Gastrocnemius medialis (tissue), 4 donors: ENCODE measurements at places on chromosomes 1 and 21. TPM values are rescaled to one million over a fixed set of nuclear protein-coding genes. Genes with fewer than 3 reads are reported as not detected.
A peak's percentile ranks its signal among the peaks of the same experiment; 100 is the strongest.

- H3K4me1 ChIP-seq: no peaks in the 10 kb centered on the region
- H3K27me3 ChIP-seq: no peaks in the 10 kb centered on the region
- no peak overlapping the region for H3K27ac ChIP-seq
- no peak for DNase-seq
- H3K36me3 ChIP-seq: no peaks in the 10 kb centered on the region
Observed at GRCh38 chr1:233912447-233912846, 8.0 kb downstream of the SLC35F3 start.

TAS1R1 gene
- not detected for total RNA-seq

DNA sequence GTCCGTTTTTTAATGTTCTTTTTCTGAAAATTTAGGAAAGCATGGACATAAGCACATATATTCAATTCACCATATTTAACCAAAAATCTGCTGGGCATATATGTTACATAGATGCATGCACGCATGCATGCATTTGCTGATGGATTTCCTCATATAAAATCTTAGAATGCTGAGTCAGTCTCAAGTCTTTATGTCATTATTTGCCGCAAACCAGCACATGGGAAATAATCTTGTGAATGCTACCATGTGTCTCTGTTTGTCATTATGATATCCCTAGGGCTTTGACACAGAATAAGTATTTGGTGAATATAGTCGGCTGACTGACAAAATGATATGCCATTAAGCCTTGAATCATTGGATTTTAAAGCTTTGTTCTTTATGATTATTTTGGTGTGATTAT lies 776.5 kb downstream of the KCNT2 start:
- no peak overlapping the region for H3K4me3 ChIP-seq
- no peaks in the 10 kb centered on the region for H3K36me3 ChIP-seq
- no peak for DNase-seq
- no peaks in the 10 kb centered on the region for H3K27me3 ChIP-seq
- H3K27ac ChIP-seq: no peak overlapping the region

NHLH1 gene
- total RNA-seq: 0.46 TPM

FAM72A gene
- 0.85 TPM for total RNA-seq

GRCh38 chr1:76503100-76503499 lies 364.2 kb upstream of the ST6GALNAC5 start:
- DNase-seq: no peak
- H3K36me3 ChIP-seq: no peaks in the 10 kb centered on the region
- H3K27me3 ChIP-seq: no peaks in the 10 kb centered on the region
- no peak overlapping the region for H3K4me3 ChIP-seq

DNA sequence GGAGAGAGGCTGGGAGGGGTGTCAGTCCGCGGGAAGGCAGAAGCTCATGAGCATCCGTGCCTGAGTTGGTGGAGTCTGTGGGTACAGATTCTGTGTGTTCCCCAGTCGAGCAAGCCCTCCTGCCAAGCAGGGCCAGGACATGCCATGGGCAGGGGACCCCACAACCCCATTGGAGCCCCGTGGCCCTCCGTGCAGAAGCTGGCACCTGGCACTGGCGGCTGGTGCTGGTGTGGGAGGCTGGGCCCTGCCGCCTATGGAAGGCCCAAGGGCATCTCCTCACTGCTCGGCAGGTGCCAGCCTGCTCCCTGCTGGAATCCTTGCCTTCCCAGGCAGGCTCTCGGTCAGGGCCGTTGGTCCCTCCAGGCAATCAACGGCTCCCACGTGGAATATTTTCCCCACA lies 73.7 kb downstream of the UBE2T start:
- no peaks in the 10 kb centered on the region for H3K36me3 ChIP-seq
- no peak overlapping the region for H3K4me3 ChIP-seq
- H3K27ac ChIP-seq: no peak overlapping the region
- no peaks in the 10 kb centered on the region for H3K4me1 ChIP-seq

FAM72C gene
- not detected for total RNA-seq

GRCh38 chr1:184840596-184840995 lies 85.9 kb upstream of the EDEM3 start:
- peaks cover 38% of the 10 kb centered on the region for H3K4me1 ChIP-seq
- no peaks in the 10 kb centered on the region for H3K27me3 ChIP-seq
- H3K4me3 ChIP-seq: no peak overlapping the region
- no peak overlapping the region for H3K27ac ChIP-seq

DNA sequence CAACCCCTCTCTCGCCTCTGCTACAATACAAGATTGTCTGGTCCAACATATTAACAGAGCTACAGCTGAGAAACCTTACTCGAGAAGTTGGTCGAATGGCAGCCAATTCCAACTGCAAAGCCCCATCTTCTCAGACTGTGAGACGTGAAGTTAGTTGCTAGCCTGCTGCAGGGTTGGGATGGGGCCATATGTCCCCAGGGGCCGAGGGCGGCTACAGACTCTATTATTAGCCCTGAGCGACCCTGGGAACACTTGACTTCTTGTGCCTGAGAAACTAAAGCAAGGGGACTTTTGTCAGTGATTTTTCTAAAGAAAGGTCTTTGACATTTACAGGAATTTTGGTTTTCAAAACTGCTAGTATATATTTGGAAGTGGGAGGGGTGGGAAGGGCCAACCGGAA lies 13.7 kb downstream of the NCF2 start:
- DNase-seq: no peak
- no peaks in the 10 kb centered on the region for H3K4me1 ChIP-seq
- no peaks in the 10 kb centered on the region for H3K36me3 ChIP-seq
- H3K4me3 ChIP-seq: no peak overlapping the region
- H3K27ac ChIP-seq: peak overlapping the region; percentile 49

LMNA gene
- 143 TPM for total RNA-seq

KCNJ10 gene
- total RNA-seq: not detected

ELOVL1 gene
- 20.0 TPM for total RNA-seq

TMEM82 gene
- not detected for total RNA-seq

RGS13 gene
- total RNA-seq: not detected

DNA sequence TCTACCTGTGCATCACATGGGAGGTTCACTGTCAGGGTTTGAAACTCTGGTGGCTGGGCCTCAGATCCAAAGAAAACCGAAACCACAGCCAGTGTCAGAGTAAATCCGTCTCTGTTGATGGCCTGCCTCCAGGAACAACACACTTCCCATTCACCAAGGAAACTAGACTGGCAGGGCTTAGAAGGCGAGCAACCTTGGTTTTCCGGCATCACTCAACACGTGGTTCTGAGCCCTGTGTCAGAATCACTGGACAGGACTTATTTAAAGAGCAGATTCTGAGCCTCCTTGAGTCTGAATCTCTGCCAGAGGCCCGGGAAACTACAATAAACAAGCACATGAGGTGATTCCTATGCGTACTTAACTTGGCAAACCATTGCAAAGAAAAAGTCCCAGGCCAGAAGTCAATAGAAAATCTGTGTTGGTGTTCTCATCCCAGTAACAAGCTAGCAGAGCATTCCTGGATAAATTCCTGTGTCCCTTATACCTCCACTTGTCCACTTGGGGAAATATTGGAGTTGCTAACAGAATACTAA lies 70.0 kb downstream of the KCTD3 start:
- H3K27ac ChIP-seq: peak overlapping the region; percentile 52
- no peak for DNase-seq
- no peak overlapping the region for H3K4me3 ChIP-seq
- no peaks in the 10 kb centered on the region for H3K36me3 ChIP-seq

PLA2G4A gene
- 0.95 TPM for total RNA-seq

RPE65 gene
- not detected for total RNA-seq

TCHHL1 gene
- total RNA-seq: not detected

SPATC1L gene
- 2.1 TPM for total RNA-seq

GRCh38 chr1:189084811-189085210 lies 1392.9 kb downstream of the BRINP3 start:
- H3K27ac ChIP-seq: no peak overlapping the region
- H3K27me3 ChIP-seq: no peaks in the 10 kb centered on the region
- H3K4me1 ChIP-seq: no peaks in the 10 kb centered on the region
- no peaks in the 10 kb centered on the region for H3K36me3 ChIP-seq
- DNase-seq: no peak

GRCh38 chr1:11194407-11195176 lies 5.4 kb downstream of the ANGPTL7 start:
- H3K27me3 ChIP-seq: no peaks in the 10 kb centered on the region
- H3K27ac ChIP-seq: no peak overlapping the region
- H3K4me3 ChIP-seq: no peak overlapping the region

GRCh38 chr1:226938903-226939437 lies 1.1 kb upstream of the COQ8A start:
- H3K36me3 ChIP-seq: no peaks in the 10 kb centered on the region
- DNase-seq: no peak
- H3K4me3 ChIP-seq: peak overlapping the region; percentile 95
- H3K27ac ChIP-seq: peak overlapping the region; percentile 99
- H3K27me3 ChIP-seq: no peaks in the 10 kb centered on the region
- H3K4me1 ChIP-seq: peaks cover 35% of the 10 kb centered on the region

KMO gene
- total RNA-seq: not detected

- H3K4me3 ChIP-seq: no peak overlapping the region
- peaks cover 4% of the 10 kb centered on the region for H3K27me3 ChIP-seq
- H3K36me3 ChIP-seq: no peaks in the 10 kb centered on the region
- H3K4me1 ChIP-seq: no peaks in the 10 kb centered on the region
- DNase-seq: no peak
Observed at GRCh38 chr1:231214918-231215680, 25.9 kb upstream of the GNPAT start.

- peaks cover 22% of the 10 kb centered on the region for H3K4me1 ChIP-seq
- no peaks in the 10 kb centered on the region for H3K27me3 ChIP-seq
- no peaks in the 10 kb centered on the region for H3K36me3 ChIP-seq
- no peak overlapping the region for H3K4me3 ChIP-seq
- peak overlapping the region; percentile 59 for H3K27ac ChIP-seq
Observed at GRCh38 chr1:221886743-221887414, 145.0 kb upstream of the DUSP10 start.

HSF2BP gene
- not detected for total RNA-seq

ANKRD45 gene
- not detected for total RNA-seq

GRCh38 chr1:219312967-219313366 lies 139.3 kb downstream of the LYPLAL1 start:
- H3K27me3 ChIP-seq: no peaks in the 10 kb centered on the region
- H3K4me1 ChIP-seq: no peaks in the 10 kb centered on the region
- DNase-seq: no peak
- H3K36me3 ChIP-seq: no peaks in the 10 kb centered on the region
- no peak overlapping the region for H3K27ac ChIP-seq
- H3K4me3 ChIP-seq: no peak overlapping the region

- H3K36me3 ChIP-seq: no peaks in the 10 kb centered on the region
- DNase-seq: no peak
- no peaks in the 10 kb centered on the region for H3K4me1 ChIP-seq
Observed at GRCh38 chr1:226512076-226512728, 36.4 kb upstream of the STUM start.

DNA sequence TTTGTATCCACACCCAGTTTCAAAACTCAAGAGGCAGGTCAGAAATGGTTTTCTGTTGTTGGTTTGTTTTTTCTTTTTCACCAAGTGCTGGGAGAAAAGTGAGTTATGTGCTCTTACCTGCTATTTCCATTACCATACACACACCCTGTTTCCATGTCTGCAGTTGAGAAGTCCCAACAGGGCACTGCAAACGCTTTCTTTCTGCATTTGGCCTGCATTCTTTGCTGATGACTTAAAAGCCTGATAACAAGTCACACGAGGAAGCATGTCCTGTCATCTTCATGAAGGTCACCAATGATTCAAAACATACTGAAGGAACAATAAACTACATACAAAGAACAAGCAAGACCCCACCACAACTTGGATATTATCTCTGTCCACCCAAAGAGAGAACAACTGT lies 24.8 kb upstream of the KCNE1 start:
- no peaks in the 10 kb centered on the region for H3K27me3 ChIP-seq
- H3K27ac ChIP-seq: no peak overlapping the region
- no peaks in the 10 kb centered on the region for H3K4me1 ChIP-seq
- no peak for DNase-seq

- no peaks in the 10 kb centered on the region for H3K27me3 ChIP-seq
- no peak for DNase-seq
- no peaks in the 10 kb centered on the region for H3K4me1 ChIP-seq
- no peak overlapping the region for H3K4me3 ChIP-seq
- no peak overlapping the region for H3K27ac ChIP-seq
Observed at GRCh38 chr1:168146626-168147025, 9.9 kb upstream of the GPR161 start.

HES2 gene
- not detected for total RNA-seq

DNA sequence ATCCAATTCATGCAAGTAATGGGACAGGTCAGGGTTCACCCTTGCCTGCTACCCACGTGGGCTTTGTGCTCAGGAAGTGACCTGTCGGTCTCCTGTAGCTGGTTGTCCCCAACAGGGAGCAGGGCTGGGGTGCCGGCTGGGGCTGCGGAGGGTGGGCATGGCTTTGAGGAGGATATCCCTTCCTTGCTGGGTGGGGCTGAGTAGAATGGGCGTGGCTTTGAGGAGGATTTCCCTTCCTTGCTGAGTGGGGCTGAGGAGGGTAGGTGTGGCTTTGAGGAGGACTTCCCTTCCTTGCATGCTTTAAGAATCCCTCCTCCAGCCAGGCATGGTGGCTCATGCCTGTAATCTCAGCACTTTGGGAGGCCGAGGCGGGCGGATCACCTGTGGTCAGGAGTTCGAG lies 151.3 kb downstream of the CLIC6 start:
- H3K4me1 ChIP-seq: peaks cover 17% of the 10 kb centered on the region
- H3K4me3 ChIP-seq: no peak overlapping the region
- no peak for DNase-seq
- H3K27me3 ChIP-seq: no peaks in the 10 kb centered on the region
- no peaks in the 10 kb centered on the region for H3K36me3 ChIP-seq
- no peak overlapping the region for H3K27ac ChIP-seq

GRCh38 chr1:113250161-113250560 lies 140.2 kb upstream of the MAGI3 start:
- H3K36me3 ChIP-seq: no peaks in the 10 kb centered on the region
- no peak for DNase-seq
- H3K4me3 ChIP-seq: no peak overlapping the region
- no peak overlapping the region for H3K27ac ChIP-seq
- H3K27me3 ChIP-seq: no peaks in the 10 kb centered on the region

GRCh38 chr1:4778056-4778455 lies 123.6 kb downstream of the AJAP1 start:
- no peak overlapping the region for H3K27ac ChIP-seq
- no peak overlapping the region for H3K4me3 ChIP-seq
- H3K4me1 ChIP-seq: no peaks in the 10 kb centered on the region
- no peaks in the 10 kb centered on the region for H3K27me3 ChIP-seq
- H3K36me3 ChIP-seq: no peaks in the 10 kb centered on the region
- DNase-seq: no peak

GRCh38 chr21:37006486-37007291 lies at the start of gene RIPPLY3:
RIPPLY3 (plus strand) TSS chr21:37006702; CDS start chr21:37006773, 71 bp downstream.
- peaks cover 11% of the 10 kb centered on the region for H3K4me1 ChIP-seq
- H3K27me3 ChIP-seq: peaks cover 34% of the 10 kb centered on the region
- DNase-seq: no peak
- no peaks in the 10 kb centered on the region for H3K36me3 ChIP-seq
- no peak within 1 kb of the TSS for H3K27ac ChIP-seq
- peak within 1 kb of the TSS; percentile 50 for H3K4me3 ChIP-seq

OR4F29 gene
- not detected for total RNA-seq

IFFO2 gene
- total RNA-seq: 4.2 TPM

DCST1 gene
- 0.13 TPM for total RNA-seq

DNA sequence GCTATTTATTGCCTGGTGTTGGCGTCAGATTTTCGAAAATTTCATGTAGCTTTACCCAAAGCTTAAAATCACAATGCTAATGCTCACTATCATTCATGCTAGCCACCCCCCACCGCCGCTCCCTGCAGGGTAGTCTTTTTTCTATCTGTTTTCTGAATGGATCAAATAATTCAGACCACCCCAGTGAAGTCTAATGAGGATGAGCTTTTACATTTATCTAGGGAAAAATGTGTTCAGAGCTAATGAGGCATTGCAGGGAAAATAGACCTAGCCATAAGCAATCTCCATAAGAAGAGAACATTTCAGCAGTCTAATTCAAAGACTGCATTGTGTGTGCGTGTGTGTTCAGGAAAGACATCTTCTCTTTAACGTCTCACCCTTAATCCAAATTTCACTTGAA lies 533.0 kb upstream of the PRMT6 start:
- H3K27me3 ChIP-seq: no peaks in the 10 kb centered on the region
- H3K4me3 ChIP-seq: no peak overlapping the region
- H3K4me1 ChIP-seq: no peaks in the 10 kb centered on the region
- no peaks in the 10 kb centered on the region for H3K36me3 ChIP-seq
